ENCODE measurements at places on chromosomes 4 and X.

GRCh38 chr4:147964266-147964880 is 232.5 kb downstream of the ARHGAP10 start:
- DNase-seq: no peak

DNA sequence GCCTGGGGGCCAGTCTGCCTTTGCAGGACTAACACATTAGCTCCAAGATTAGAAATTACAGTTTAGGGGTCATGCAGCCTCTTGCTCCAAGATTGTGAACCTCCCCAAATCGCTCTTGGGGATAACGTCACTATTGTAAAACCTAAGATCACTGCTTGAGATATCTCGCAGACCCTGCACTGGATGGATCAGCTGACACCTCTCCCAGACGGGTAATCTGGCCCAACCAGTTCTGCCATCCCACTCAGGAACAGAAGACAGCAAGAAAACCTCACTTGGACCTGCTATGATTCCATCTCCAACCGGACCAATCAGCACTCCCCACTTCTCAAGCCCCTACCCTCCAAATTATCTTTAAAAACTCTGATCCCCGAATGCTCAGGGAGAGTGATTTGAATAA is 431.2 kb downstream of the GPM6A start:
- DNase-seq: no peak

DNA sequence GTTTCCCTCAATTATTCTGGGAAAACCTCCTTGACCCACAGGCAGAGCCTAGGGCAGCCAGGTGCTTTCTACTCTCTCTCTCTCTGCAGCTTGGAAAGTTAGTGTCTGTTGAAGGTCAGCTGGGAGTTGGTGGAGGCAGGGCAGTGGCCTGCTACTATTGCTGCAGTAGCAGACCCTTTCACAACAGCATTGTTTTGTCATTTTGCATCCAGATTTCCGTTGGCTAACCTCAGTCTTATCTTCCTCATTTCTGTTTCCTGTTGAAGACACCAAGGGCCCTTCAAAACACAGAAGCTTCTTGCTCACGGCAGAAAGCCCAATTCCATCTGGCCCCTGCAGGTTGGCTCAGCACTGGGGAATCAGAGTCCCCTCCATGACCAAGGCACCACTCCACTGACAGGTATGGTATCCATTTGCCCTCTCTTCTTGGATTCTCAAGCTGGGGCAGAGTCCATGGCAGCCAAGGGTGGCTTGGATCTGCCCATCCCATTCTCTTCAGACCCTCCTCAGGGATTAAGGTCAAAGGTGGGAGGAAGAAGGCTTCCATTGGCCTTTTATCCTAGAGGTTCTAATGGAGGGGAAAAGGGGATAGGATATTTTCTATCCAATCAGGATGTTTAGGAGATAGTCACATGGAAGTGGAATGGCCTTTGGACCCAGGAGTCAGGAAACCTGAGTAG is 24.6 kb downstream of the VSIG4 start:
- DNase-seq: no peak

- DNase-seq: no peak
Measured at GRCh38 chr4:10413177-10413576, 44.0 kb downstream of the ZNF518B start.

- no peak for DNase-seq
Measured at GRCh38 chr4:80091184-80091583, 18.2 kb upstream of the ANTXR2 start.

DNA sequence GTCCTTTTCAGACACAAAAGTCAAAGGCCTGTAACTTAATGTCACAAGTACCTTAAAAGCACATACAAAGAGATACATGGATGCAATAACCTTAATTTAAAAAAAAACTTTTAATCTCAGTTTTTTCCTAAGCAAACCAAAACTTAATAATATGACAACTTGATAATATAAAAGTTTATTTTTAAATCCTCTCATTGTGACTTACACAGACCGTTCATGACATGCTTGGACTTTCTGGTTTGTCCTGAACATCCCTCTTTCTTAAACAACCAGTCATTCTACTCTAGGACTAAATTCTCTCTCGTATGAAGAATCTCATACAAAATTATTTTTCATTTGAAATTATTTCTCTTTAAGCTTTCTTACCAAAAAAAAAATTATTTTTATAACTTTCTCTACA is 43.1 kb upstream of the CYP2U1 start:
- no peak for DNase-seq
